Activated naive CD4-positive, alpha-beta T cell treated with anti-CD3 and anti-CD28 coated beads, Interleukin-2, amount 50 U/mL, for 72 hours (primary cell): ENCODE measurements at places on chromosomes 2 and 18. TPM values are rescaled to one million over a fixed set of nuclear protein-coding genes. Genes with fewer than 3 reads are reported as not detected.

The ABCG8 gene
- total RNA-seq = not detected

The CNTNAP5 gene
- total RNA-seq = not detected

The RFTN2 gene
- total RNA-seq = not detected

GRCh38 chr2:73203055-73203681 lies 794 bp downstream of the NOTO start:
- DNase-seq = no peak

DNA sequence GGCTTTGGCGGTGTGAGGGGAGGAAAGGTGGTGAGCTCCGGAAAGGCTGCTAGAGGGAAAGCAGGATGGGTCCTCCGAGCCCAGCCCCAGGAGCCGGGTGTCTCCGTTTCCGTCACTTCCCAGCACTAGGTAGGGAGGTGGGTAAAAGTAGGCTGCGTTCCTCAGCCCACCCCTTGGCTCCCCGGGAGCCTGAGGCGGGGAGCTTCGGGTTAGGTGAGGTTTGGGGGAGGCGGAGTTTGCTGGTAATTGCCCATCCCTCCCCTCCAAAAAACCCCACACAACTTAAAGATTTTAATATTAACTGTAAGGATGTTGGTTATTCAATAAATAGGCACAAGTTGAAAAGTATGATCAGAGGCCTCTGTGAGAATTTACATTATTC lies 552 bp upstream of the ATF2 start:
- no peak for DNase-seq

DNA sequence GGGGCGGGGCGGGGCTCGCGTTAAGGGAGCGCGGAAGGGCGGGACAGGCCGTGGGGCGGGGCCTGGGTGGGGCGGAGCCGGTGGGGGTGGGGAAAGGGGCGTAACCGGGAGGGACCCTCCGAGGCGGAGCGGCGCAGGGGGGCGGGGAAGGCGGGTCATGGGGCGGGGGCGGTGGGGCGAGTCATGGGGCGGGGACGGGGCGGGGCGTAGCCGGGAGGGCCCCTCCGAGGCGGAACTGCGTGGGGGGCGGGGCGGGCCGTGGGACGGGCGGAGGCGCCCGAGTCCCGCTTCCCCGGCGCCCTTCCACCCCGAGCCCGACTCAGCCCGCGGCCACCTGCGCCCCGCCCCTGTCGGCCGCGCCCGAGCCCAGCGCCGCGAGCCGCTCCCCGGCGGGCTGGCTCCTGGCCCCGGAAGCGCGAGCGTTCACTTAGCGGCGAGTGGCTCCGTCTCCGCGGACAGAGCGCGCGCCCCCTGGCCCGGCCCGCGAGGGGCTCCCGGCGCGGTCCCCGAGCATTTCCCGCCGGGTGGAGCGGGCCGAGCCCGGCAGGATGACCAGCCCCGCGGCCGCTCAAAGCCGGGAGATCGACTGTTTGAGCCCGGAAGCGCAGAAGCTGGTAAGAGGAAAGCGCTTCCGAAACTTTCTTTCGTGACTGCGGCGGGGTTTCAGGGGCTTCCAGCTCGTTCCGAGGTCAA lies 64.7 kb downstream of the LRRFIP1 start:
- DNase-seq = peak; percentile 93

DNA sequence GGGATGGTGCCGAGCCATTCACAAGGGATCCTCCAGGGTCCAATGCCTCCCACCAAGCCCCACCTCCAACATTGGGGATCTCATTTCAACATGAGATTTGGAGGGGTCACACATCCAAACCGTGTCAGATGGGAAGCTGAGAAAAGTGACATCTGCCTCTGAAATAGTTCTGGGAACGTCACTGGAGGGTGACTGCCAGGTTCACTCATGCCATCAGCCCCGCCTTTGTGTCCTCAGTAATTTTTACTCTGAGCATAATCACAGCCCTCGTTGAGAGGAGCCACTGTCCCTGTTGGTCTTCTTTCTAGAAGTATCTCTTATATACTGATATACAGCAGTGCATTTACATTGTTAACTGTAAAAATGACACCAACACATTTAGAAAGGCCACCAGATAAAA lies 67.4 kb downstream of the KLHL29 start:
- no peak for DNase-seq

DNA sequence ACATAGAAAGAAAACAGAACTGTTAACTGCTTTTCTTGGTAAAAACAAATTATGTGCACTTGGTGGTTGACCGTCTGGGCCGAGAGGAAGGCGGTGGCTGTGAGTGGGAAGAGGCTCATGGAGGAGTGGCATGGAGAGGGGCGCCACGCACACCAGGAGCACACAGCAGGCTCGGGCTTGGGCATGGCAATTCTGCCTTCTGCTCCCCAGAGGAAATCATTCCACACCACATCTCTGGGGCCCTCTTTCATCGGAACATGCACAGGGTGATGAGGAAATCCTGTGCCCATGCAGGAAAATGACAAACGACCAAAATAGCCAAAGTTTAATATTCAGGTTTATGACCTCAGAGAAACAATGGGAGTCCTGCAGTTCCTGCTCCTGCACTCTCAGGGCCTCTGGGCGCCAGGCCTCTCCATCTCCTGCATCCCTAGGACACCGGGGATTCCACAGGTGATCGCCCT lies 26.4 kb downstream of the WDFY1 start:
- no peak for DNase-seq

- no peak for DNase-seq
These were observed 21.8 kb downstream of the ZNF236 start for GRCh38 chr18:76844144-76844543.

DNA sequence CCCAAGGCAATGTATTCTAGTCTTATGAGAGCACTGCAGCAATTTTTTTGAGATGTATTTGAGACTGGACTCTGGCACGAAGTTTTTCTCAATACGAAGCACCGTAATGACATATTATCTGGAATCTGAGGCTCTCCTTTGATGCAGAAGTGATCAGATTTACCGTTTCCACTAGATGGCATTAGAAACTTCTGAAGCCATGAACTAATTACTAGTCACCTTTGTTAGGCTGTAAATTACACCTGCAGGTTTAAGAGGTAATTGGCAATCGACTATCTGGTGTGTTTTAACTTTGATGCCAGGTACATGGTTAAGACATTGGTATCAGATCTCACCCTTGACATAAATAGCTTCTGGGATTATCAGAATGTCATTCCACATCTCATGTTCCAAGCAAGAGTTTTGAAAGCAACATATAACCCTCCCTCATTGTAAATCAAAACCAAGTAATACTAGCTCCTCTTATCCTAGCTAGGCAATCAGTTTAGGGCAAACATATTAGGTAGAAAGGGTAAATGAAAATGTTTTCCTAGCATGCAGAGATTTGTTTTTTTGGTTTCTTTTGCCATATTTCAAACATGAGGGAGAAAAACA lies 254.6 kb upstream of the SPRED2 start:
- DNase-seq = no peak
